Osteocyte (in vitro differentiated cells): ENCODE measurements at places on chromosomes 1 and 21. TPM values are rescaled to one million over a fixed set of nuclear protein-coding genes. Genes with fewer than 3 reads are reported as not detected.

The OR2AK2 gene
- not detected in 2 replicates for total RNA-seq

The TFAP2E gene
- total RNA-seq = 0.35 and 0.57 TPM in 2 replicates

The TNFRSF8 gene
- total RNA-seq = not detected in 2 replicates

DNA sequence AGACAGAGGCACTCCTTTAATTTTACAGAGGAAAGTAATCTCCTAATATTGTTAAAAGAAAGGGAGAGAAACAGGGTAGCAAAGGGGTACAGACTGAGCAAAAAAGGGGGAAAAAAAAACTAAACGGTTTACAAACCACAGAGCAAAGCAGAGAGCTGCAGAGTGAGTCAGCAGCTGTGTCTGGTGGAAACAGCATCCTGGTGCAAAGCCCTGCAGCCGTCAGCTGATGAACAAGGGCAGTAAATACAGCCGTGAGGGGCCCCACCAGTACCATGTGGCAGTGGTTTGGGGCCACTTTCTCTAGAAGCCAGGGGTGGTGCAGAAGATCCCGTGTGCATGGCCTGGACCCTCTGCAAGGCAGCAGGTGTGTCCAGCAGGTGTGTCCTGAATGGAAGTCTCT is 111.3 kb downstream of the ERG start:
- DNase-seq = no peak

DNA sequence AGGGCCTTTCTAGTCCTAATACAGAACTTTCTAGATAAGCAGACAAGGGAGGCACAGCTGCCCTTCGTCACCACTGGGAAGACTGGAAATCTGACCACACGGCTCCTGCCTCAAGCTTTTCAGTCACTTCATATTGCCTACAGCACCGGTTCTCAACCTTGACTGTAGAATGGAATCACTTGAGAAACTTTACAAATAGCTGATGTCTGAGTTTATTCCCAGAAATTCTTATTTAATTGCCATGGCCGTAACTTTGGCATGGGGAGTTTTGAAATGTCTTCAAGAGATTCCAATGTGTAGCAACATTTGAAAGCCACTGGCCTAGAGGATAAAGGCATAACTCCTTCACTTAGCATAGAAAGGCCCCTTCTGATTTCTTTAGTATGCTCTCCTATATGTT is 42.4 kb upstream of the STMN1 start:
- no peak for DNase-seq

- DNase-seq = no peak
Observed at GRCh38 chr1:29540801-29541357, 304.6 kb downstream of the PTPRU start.

- DNase-seq = no peak
Observed at GRCh38 chr21:25568246-25568645, 39.0 kb downstream of the MRPL39 start.

DNA sequence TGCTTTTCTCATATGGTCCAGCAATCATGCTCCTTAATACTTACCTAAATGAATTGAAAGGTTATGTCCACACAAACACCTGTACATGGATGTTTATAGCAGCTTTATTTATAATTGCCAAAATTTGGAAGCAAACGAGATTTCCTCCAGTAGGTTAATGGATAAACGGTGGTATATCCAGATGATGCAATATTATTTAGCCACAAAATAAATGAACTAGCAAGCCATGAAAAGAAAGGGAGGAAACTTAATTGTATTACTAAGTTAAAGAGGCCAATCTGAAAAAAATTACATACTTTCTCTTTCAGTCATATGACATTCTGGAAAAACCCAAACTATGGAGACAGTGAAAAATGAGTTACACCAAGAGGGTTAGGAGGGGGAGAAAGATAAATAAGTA is 76.3 kb upstream of the LRRC7 start:
- no peak for DNase-seq
